ENCODE measurements at places on chromosomes 6 and 20. TPM values are rescaled to one million over a fixed set of nuclear protein-coding genes. Genes with fewer than 3 reads are reported as not detected.
A peak's percentile ranks its signal among the peaks of the same experiment; 100 is the strongest.

DNA sequence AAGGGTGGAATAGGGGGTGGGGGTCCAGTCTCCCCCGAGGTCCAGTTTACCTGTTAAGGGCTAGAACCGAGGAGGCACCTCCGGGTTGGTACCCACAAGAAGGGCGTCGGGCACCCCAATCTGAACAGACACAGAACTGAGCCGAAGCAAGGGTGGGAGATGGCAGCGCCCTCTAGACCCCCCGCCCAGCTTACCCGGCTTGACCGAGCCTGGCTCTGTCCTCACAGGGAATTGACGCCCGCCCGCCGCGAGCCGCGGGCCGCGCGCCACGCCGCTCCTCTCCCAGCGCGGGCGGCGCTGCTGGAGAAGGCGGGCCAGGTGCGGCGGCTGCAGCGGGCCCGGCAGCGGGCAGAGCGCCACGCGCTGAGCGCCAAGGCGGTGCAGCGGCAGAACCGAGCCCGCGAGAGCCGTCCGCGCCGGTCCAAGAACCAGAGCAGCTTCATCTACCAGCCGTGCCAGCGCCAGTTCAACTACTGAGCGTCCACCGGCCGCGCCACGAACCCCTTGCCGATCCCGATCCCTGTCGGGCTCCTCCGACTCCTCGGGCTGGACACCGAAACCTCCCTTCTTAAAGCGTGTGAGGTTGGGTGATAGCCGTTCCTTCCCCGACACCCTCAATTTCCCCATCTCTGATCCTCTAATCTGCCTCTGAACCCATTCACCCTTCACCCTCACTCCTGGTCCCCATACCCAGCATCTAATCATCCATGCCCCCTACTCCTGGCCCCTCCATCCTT, 5.9 kb downstream of the TP53INP2 start:
- no peaks in the 10 kb centered on the region for H3K36me3 ChIP-seq
- peaks cover 46% of the 10 kb centered on the region for H3K27me3 ChIP-seq
- peak; percentile 59 for DNase-seq
- peak overlapping the region; percentile 77 for H3K4me3 ChIP-seq

- no peak overlapping the region for H3K27ac ChIP-seq
- no peaks in the 10 kb centered on the region for H3K36me3 ChIP-seq
- DNase-seq = no peak
- peaks cover 12% of the 10 kb centered on the region for H3K4me1 ChIP-seq
Observed at GRCh38 chr6:38572186-38572813, 67.4 kb downstream of the BTBD9 start.

- no peak overlapping the region for H3K27ac ChIP-seq
- peaks cover 76% of the 10 kb centered on the region for H3K4me1 ChIP-seq
- H3K36me3 ChIP-seq = peaks cover 7% of the 10 kb centered on the region
- no peak for DNase-seq
- H3K27me3 ChIP-seq = no peaks in the 10 kb centered on the region
- no peak overlapping the region for H3K4me3 ChIP-seq
Observed at GRCh38 chr6:148840256-148840655, 93.4 kb downstream of the UST start.

DNA sequence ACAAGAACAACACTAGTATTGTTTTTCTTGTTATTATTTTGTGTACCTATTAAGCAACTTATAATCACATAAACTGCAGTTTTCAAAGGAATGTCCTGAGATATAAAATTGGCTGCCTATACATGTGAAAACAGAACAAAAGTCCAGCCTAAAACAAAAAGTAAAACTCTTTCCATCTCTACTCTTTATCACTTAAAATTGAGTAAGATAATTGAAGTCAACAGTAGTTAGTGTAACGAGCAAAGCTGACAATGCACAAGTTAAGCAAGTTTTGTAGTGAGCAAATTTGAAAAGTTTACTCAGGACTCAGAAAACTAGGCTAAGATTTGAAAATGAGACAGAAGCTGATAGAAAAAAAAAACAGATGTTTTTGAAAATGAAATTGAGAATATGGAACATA, 941.4 kb upstream of the MAN1A1 start:
- H3K27me3 ChIP-seq = no peaks in the 10 kb centered on the region
- DNase-seq = no peak
- H3K36me3 ChIP-seq = no peaks in the 10 kb centered on the region
- no peak overlapping the region for H3K27ac ChIP-seq
- H3K4me3 ChIP-seq = no peak overlapping the region

- H3K4me3 ChIP-seq = no peak overlapping the region
- H3K27ac ChIP-seq = no peak overlapping the region
- no peak for DNase-seq
- H3K4me1 ChIP-seq = peaks cover 11% of the 10 kb centered on the region
- peaks cover 11% of the 10 kb centered on the region for H3K36me3 ChIP-seq
Observed at GRCh38 chr6:113287396-113287795, 569.7 kb upstream of the MARCKS start.

DNA sequence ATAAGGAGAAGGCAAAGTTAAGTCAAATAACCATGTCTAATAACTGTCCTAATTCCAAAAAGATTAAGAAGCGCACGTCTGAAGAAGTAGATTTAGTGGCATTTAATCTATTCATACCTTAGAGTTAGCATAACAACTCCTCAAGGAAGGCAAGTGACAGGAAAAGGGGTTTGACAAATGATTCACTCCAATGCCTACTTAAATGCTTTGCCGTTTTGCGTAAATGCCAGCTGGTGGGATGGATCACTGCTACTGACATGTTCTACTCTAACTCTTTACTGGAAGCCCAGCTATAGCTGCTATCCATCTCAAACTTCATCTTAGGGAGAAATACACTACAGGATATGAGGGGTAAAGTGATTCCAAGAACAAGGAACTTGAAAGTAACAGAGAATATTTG, 347.3 kb upstream of the RUNX2 start:
- peaks cover 8% of the 10 kb centered on the region for H3K4me1 ChIP-seq
- H3K27ac ChIP-seq = no peak overlapping the region
- DNase-seq = no peak

GRCh38 chr6:169810066-169810989, 58.9 kb downstream of the ERMARD start:
- H3K36me3 ChIP-seq = peaks cover 5% of the 10 kb centered on the region
- DNase-seq = peak; percentile 70
- H3K27ac ChIP-seq = no peak overlapping the region
- H3K4me3 ChIP-seq = no peak overlapping the region

- no peak overlapping the region for H3K27ac ChIP-seq
- no peak overlapping the region for H3K4me3 ChIP-seq
- H3K4me1 ChIP-seq = peaks cover 15% of the 10 kb centered on the region
- no peaks in the 10 kb centered on the region for H3K27me3 ChIP-seq
- H3K36me3 ChIP-seq = no peaks in the 10 kb centered on the region
- DNase-seq = no peak
Observed at GRCh38 chr20:52746770-52747169, 225.4 kb upstream of the TSHZ2 start.

GRCh38 chr6:139475646-139476045, 101.2 kb upstream of the CITED2 start:
- no peak overlapping the region for H3K4me3 ChIP-seq
- H3K4me1 ChIP-seq = peaks cover 78% of the 10 kb centered on the region
- H3K36me3 ChIP-seq = no peaks in the 10 kb centered on the region
- no peaks in the 10 kb centered on the region for H3K27me3 ChIP-seq
- DNase-seq = no peak

DNA sequence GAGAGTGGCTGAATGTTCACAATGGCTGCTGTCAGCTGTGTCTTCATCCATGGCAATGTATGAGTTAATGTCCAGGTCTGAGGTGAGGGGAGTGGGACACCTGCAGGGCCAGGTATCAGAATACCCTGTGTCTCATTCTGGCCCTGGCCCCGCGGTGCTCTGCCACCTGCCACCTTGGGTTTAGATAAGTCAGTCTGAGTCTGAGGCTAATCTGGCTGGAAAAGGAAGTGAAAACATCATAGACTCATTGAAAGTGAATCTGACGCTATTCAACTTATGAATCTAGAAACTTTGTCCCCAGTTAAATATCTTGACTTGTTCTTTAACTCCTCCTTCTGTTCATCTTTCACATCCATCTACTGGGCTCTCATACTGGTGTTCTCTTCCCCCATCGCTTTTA, 267.1 kb upstream of the JAG1 start:
- H3K27ac ChIP-seq = no peak overlapping the region
- no peak overlapping the region for H3K4me3 ChIP-seq
- H3K4me1 ChIP-seq = no peaks in the 10 kb centered on the region
- H3K27me3 ChIP-seq = no peaks in the 10 kb centered on the region
- no peaks in the 10 kb centered on the region for H3K36me3 ChIP-seq
- DNase-seq = no peak

DNA sequence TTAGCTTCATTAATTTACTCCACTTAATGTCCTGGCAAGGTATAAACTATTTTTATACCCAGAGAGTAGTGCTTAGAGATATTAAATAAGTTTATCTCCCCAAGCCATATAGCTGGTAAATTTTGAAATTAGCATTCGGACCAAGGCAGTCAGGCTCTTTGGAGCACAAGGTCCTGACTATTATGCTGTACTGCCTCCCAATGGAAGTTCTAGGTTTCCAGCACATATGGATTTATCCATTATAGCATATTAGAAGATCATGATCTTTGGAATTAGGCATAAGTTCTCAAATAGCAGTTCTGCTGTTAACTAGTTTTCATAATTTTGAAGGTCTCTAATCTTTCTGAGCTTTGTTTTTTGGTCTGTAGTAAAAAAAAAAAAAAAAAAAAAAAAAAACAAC, 835.3 kb upstream of the EPHA7 start:
- H3K4me1 ChIP-seq = peaks cover 12% of the 10 kb centered on the region
- no peak overlapping the region for H3K4me3 ChIP-seq
- H3K27me3 ChIP-seq = no peaks in the 10 kb centered on the region
- no peaks in the 10 kb centered on the region for H3K36me3 ChIP-seq

DNA sequence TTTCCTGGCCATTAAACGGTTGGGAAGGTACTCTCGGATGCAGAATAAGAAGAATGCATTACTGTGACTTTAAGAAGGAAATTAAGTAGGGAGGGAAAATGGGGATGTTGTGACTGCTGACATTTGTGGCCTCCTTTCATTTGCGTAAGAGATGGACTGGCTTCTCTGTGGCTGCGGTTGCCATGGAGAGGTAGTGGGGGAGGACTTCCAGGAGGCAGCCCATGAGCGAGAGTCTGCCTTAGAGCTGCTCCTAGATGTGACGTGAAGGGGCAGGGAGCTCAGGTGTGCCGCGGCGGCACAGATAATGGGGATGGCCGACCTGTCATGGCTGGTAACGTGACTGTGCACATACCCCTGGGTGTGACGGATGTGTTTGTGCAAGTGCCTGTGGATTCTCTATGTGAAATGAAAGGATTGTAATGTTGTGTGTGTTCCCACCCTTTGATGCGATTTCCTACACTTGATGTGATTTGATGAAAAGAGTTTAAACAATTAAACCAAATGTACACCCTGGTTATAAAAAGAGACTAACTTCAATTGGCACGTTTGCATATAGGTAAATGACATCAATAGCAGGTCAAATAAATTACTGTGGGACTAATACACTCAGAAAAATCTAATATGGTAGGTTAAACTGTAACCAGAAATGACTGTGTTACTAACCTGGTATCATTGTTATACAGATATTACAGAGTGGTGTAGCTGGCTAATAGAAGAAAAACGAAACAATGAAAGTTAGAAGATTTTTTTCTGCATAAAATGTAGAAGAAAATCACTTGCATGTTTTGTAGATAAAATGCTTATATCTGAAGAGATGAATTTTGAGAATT, 48.9 kb downstream of the HIVEP1 start:
- DNase-seq = peak; percentile 68
- H3K4me1 ChIP-seq = peaks cover 39% of the 10 kb centered on the region
- peak overlapping the region; percentile 89 for H3K27ac ChIP-seq
- H3K27me3 ChIP-seq = no peaks in the 10 kb centered on the region

DNA sequence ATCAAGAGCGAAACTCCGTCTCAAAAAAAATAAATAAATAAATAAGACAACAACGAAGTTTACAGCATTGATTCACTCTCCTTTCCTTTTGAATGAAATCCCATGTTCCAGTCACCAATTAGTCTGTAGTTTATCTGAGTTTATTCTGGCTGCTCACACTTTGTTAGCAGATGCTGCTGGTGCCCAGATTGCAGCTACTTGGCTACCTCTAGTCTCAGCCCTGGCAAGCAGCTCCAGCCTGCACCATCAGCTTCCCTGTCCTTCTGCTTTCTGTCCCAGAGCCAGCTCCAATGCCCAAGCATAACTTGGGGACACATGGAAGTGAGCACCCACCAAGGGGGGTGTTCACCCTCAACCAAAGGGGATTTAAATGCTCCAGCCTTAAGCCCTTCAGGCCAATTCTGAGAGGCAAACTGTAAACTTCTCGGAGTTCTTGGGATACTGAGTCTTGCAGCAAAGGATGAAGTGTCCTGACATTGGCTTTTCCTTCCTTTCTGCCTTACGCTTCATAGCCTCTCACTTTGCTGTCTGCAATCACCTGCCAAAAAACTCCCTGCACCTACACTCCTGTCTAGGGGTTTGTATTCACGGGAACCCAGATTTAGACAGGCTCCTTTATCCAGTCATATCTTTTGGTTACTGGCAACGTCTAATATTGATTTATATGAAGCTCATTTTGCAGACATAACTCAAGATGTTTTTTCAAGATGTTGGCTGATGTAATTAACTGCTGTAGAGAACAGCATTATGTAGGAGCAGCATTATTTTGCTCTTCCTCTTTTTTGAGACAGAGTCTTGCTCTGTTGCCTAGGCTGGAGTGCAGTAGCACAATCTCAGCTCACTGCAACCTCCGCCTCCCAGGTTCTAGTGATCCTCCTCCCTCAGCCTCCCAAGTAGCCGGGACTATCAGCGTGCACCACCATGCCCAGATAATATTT, 9.8 kb upstream of the TASP1 start:
- H3K36me3 ChIP-seq = no peaks in the 10 kb centered on the region
- H3K4me1 ChIP-seq = peaks cover 21% of the 10 kb centered on the region
- H3K4me3 ChIP-seq = no peak overlapping the region
- DNase-seq = no peak
- H3K27me3 ChIP-seq = no peaks in the 10 kb centered on the region

- H3K27ac ChIP-seq = peak within 1 kb of the TSS; percentile 97
- H3K4me3 ChIP-seq = peak within 1 kb of the TSS; percentile 92
- peak; percentile 49 for DNase-seq
- H3K4me1 ChIP-seq = peaks cover 24% of the 10 kb centered on the region
Observed at GRCh38 chr20:62938105-62938888, at the start of gene GID8. TSS of gene GID8 (plus strand) at chr20:62938147. CDS start at chr20:62941503, 3,356 bp downstream.

DNA sequence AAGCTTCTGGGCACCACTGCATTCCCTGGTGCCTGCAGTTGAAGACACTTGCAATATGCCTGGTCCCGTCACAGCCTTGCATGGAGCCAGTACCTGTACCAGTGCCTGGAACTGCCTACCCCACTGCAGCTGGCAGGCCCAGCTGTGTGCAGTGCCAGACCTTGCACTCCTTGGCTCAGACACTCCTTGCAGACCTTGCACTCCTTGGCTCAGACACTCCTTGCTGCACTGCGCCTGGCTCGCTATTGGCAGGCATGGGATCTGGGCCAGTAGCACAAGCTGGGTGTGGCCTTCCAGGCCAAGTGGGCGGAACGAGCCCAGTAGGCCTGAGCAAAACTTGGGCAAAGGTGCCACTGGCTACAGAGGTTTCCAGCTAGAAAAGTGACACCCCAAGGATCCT, 1189.1 kb downstream of the GRIK2 start:
- H3K27ac ChIP-seq = no peak overlapping the region
- no peak overlapping the region for H3K4me3 ChIP-seq
- H3K4me1 ChIP-seq = no peaks in the 10 kb centered on the region
- peaks cover 6% of the 10 kb centered on the region for H3K36me3 ChIP-seq
- no peak for DNase-seq

- no peak overlapping the region for H3K4me3 ChIP-seq
- 0 out of 2 replicates have a peak, but pooled peaks cover 2% of the 10 kb centered on the region for H3K27me3 ChIP-seq
- peaks cover 25% of the 10 kb centered on the region for H3K4me1 ChIP-seq
- no peak overlapping the region for H3K27ac ChIP-seq
- peaks cover 22% of the 10 kb centered on the region for H3K36me3 ChIP-seq
Observed at GRCh38 chr6:141394565-141395051, 738.1 kb upstream of the GJE1 start.

Gene PRELID3B
- total RNA-seq = 48.7 TPM

Gene NKX2-4
- 0.11 TPM for total RNA-seq

Gene UST
- total RNA-seq = 33.8 TPM

Gene CBLN4
- total RNA-seq = not detected

Gene SEC63
- total RNA-seq = 68.0 TPM

Gene SIRPB1
- total RNA-seq = 0.11 TPM

Gene SALL4
- 204 TPM for total RNA-seq

Gene PNLDC1
- 0.39 TPM for total RNA-seq

All from WTC11 (cell line).